ENCODE measurements at places on chromosomes 6 and 20.

GRCh38 chr20:57848282-57848681, 138.5 kb upstream of the PMEPA1 start:
- DNase-seq: no peak

DNA sequence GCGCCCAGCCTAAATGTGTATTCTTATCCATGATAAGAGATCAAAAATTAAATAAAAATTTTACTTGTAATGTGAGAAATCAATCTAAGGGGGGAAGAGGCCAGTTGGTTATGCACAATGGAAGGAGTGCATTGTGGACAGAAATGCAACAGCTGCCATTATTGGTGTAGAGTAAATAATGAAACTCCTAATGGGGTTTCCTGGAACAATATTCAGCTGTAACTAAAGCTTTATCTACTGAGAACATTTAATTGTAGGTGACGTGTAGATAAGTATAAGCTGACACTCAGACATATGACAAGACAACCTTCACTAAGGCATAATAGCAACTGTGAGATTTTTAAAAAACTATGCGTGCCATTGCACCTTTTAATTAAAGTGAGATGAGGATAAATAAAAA, 71.4 kb downstream of the CEP57L1 start:
- DNase-seq: no peak

DNA sequence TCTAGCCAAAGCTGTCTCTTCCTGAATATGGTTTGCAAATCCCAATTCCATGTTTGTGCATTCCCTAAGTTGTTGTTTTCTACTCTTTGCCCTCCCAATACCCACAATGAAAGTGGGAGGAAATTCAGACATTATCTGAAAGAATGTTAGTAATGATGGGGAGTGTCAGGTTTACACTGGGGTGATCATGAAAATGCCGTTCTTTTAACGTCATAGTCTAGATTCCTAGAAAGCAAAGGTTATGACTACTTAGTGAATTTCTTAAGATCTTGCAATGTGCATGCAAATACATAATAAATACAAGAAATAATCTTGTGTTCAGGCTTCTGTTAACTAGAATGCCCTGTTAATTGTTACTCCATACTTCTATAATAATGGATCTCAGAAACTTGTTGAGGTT, 101.0 kb downstream of the LCA5 start:
- no peak for DNase-seq

DNA sequence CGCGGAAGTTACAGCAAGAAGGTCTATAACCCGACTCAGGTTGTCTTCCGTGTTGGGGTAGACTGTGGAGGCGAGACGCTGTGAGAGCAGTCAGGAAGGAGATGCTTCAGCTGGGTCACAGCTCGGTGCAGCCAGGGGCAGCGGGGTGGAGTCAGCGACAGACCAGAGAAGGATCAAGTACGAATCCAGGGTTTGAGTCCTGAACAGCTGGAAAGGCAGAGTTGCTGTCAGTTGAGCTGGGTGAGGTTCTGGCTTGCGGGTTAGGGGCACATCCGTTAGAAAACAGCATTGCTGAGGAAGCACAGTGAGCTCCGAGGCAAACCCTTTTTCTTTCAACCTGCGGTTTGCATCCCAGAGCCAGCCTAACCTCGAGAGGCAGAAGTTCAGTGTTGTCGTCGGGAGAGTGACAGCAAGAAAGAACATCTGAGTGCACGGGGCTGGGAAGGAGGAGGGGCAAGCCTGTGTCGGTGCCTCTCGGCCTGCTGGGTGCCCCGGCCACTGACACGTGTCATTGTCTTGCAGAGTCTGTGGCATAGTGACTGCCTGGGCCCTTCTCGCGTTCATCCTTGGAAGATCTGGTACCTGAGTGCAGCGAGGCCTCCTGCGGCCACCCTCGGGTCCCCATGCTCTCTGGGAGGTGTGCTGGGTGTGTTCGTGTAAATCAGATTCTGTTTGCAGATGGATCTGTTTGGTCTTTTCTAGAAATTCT, 20.0 kb downstream of the PNLDC1 start:
- peak; percentile 35 for DNase-seq

DNA sequence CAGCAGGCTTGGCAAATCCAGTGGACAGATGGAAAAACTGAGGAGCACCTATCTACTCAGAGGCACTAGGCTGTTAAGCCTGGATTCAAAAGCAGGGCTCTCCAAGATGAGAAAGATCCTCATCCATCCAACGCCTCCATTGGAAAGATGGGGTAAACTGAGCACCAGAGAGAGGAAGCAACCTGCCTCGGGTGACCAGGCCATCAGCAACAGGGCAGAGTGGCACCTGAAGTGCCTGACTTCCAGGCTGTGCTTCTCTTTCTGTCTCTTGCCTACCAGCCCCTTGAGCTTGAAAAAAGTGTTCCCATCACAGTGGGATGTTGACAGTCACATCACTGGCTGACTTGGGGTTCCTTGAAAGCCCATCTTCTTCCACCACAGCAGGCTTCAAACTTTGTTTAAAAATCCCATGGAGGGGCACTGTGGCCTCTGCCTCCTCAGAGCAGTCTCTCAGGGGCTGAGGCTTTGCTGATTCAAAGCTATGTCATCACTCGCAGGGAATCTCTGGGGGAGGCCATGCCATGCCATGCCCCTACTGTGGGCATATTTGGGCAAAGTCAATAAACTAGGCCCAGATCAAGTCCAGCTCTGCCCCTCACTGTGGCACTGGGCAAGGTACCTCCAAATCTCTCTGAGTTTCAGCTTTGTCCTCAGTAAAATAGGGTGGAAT, 44.8 kb upstream of the TGM2 start:
- no peak for DNase-seq

DNA sequence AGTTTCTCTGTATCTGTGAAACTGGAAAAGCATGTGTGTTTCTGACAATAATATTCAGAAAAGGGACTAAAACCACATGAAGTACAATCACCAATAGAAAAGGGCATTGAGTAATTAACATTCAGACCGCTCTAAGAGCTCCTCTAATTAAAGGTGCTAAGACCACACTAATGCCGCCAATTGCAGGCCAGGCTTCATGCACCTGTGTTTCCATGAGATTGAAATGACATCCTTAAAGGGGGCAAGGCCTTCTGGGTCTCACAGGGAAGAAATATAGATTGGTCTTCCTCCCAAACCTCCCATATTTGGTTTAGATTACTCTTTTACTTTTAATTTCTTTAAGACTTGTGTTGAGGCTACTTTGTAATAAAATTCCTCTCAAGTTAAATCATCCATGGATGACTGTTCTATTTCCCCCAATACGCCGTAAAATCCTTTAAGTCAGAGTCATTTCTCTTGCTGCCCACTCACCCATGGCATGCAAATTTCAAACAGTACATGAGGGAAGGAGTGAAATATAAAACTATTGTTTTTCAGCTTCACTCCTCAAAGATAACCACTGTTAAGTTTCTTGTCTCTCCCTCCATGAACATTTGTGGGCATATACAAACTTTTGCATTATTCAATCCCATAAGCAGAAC, 110.6 kb downstream of the UBE3D start:
- DNase-seq: no peak

DNA sequence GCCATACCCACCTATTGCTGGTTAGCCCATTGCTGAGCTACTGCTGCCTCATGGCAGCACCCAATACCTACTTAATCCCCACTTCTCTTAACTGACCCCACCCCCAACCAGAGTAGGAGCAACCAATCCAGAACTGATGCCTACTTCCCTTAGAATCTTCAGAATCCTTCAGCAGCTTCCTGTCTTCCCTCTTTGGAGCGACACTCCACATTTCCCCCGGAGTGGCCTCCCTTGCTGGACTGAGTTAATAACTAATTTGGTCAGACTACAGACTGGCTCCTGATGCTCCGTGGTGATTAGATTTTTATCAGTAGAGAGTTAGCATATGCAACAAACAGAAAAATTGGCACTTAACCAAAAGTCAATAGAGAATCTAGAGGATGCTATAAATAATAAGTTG, 51.2 kb upstream of the UBR2 start:
- DNase-seq: no peak

- no peak for DNase-seq
Observed at GRCh38 chr6:9116026-9116425, 680.7 kb upstream of the SLC35B3 start.

DNA sequence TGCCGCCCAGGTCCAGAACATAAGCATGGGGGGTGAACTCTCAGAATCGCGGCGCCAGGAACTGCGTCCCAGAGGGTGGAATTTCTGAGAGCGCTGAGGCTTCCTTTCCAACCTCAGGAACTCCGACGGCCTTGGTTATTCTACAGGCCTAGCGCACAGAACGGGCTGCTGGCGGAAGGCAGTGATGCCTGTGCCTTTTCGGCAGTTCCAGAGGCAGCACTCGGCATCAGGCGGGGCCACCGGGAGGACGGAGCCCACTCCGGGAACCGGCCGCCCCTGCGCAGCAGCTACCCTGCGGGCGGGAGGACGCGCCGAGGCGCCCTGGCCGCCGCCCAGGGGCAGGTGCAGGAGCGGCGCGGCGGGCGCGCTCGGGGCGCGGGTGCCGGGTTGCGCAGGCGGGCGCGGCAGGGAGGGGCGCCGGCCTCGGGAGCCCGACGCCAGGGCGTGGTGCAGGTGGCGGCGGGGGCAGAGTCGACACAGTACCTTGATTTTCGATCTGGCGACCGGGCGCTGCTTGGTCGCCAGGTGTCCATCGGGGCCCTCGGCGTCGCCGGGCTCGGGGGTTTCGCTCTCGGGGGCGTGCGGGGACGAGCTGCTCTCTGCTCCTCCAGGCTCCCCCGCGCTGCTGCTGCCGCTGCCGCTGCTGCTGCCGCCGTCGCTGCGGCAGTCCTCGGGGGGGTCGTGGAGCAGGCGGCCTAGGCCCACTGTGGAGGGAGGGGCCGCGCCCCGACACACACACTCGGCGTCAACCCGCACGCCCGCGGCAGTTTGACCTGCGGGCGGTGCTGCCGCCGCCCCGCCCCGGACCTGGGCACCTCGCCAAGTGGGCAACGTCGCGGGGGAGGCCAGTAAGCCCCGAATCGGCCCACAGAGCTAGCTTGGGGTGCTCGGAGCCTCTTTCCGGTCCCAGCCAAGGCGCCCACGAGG, 1.3 kb downstream of the OVOL2 start:
- no peak for DNase-seq

DNA sequence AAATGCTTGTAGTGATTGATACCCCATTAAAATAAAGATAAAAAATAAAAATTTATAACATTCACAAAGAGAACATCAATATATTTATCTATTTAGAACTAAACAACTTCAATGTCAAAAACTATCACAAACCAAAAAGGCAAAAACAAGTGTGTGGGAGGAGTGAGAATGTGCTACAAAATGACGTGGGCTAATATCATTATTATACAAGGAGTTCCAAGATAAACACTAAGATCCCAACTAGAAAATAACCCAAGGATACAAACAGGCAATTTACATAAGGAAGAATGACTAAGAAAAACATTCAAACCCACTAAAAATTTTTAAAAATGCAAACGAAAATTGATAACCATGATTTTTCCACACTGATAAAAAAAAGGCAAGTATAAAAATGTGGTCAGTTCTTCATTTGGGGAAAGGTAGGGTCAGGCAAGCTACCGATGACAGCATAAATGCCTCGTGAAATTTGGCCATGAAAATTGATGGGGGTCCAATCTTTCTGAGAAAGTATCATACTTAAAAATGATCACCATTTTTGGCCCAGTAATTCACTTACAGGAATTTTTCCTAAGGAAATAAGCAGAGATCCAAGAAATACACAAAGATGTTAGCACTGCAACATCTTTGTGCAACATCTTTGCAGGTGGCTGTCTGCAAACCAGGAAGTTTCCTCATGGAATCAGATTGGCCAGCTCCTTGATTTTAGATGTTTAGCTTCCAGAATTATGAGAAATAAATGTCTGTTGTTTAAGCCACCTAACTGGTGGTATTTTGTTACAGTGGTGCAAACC, 140.2 kb downstream of the TMEM200A start:
- no peak for DNase-seq

DNA sequence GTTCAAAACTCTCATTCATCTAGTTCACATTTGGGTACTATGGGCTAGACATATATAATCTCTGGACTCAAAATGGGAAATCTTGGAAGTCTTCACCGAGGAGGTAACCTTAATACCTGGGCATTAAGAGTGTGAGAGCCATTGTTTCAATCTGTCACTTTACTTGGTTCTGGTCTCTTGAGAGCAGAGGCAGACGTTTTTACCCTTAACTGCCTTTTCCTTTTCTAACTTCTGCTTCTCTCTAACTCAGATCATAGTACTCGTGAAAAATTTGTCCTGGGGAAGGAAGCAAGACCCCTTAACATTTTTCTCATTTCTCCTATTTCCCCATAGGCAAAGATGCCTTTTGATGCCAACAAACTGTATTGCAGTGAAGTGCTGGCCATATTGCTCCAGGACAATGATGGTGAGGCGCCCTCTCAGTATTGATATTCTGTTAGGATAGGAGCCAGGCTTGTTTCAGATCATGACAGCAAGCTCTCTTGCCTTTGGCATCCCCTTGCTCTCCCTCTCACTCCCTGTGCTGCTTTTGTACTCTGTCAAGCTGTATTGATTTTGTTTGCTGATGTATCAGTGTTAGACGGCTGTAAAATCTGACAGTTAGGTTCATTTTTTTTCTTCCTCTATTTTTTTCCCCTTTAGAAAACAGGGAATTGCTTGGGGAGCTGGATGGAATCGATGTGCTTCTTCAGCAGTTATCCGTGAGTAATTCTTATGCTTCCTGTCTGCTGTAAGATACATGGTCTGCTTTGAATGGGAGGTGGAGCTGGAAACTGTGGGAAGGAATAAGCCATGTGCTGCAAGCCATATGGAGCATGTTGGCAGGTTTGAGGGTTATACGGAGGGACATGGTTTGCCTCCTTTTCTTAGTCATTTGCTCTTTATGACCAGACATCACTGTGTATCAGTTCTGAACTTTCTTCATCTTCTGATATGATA, 83.5 kb downstream of the CTNNBL1 start:
- no peak for DNase-seq

GRCh38 chr20:61733891-61734732, 331.6 kb downstream of the TAF4 start:
- no peak for DNase-seq

DNA sequence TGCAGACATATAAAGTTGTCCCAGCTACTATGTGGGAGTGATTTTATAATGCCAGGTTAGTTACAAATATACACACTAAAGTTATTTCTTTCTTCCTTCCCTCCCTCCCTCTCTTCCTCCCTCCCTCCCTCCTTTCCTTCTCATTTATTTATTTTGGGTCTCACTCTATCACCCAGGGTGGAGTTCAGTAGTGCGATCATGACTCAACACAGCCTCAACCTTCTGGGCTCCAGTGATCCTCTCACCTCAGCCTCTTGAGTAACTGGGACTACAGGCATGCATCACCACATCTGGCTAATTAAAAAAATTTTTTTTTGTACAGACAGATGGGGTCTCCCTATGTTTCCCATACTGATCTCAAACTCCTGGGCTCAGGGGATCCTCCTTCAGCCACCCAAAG, 59.2 kb downstream of the PHF20 start:
- DNase-seq: no peak

GRCh38 chr6:132466952-132467351, 46.0 kb downstream of the STX7 start:
- DNase-seq: no peak

- DNase-seq: peak; percentile 64
Observed at GRCh38 chr20:63553933-63554290, at the start of gene FNDC11. Gene FNDC11 (plus strand): TSS chr20:63554159. CDS start chr20:63555664, 1,505 bp downstream.

DNA sequence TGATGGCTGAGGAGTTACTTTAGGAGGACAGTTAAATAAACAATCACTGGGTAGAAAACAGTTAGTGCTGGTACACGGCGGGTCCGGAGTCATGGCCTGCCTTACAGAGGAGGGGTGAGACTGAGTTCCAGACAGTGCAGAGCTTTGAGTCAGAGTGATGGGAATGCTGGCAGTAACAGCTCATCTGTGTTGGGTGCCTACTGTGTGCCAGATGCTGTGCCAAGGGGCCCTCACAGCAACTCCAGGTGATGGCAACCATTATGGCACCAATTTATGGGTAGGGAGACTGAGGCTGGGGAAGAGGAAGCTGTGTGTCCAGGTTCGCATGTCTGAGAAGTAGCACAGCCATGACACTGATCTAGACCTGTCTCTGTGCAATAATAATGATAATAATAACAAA, 132.6 kb downstream of the CEBPB start:
- DNase-seq: no peak

Measured in CD4-positive, alpha-beta T cell treated with Interleukin-17A for 1 hour (primary cell).